ENCODE measurements at places on chromosomes 5 and 9.

DNA sequence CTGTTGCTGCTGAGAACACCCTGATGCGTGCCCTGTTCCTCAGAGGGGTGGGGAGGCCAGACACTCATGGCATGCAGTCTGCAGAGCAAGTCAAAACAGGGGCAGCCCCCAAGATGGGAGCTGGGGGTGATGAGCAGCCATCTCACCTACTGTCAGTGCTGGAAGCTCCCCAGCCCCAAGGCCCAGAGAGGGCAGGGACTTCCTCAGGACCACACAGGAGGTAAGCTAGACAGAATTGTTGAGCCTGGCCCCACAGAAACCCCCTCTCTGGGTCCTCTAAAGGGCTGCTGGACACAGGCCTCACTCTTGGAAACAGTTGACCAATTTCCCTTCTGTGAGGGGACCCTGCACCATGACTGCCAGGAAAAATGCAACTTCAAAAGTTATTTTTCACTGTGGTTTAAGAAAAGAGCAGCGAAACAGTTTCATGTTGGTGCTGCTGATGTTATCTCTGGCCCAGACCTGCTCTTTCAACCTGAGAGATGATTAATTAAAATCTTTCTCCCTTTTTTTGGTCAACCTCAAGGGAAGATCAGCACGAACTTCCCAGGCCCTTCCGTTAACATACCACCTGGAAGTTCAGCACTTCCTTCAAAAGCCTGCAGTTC lies 9.6 kb downstream of the CSF2 start:
- no peak for DNase-seq

- DNase-seq = no peak
Observed at GRCh38 chr9:78278177-78278777, 18.6 kb upstream of the PSAT1 start.

DNA sequence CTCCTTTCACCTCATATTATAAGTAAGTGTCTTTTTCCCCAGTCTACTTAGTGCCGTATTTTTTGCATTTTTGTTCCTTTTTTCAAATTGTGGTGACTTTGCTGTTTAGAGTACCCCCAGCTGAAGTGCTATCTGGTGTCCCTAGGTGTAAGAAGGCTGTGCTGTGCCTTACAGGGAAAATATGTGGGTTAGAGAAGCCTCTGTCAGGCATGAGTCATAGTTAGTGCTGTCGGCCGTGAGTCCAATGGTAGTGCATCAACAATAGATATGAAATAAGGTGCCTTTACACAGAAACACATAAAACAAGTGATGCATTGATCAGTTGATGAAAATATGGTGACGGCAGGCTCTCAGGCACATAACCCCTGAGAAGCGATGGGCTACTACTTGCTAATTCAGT lies 20.1 kb downstream of the SYK start:
- DNase-seq = no peak

DNA sequence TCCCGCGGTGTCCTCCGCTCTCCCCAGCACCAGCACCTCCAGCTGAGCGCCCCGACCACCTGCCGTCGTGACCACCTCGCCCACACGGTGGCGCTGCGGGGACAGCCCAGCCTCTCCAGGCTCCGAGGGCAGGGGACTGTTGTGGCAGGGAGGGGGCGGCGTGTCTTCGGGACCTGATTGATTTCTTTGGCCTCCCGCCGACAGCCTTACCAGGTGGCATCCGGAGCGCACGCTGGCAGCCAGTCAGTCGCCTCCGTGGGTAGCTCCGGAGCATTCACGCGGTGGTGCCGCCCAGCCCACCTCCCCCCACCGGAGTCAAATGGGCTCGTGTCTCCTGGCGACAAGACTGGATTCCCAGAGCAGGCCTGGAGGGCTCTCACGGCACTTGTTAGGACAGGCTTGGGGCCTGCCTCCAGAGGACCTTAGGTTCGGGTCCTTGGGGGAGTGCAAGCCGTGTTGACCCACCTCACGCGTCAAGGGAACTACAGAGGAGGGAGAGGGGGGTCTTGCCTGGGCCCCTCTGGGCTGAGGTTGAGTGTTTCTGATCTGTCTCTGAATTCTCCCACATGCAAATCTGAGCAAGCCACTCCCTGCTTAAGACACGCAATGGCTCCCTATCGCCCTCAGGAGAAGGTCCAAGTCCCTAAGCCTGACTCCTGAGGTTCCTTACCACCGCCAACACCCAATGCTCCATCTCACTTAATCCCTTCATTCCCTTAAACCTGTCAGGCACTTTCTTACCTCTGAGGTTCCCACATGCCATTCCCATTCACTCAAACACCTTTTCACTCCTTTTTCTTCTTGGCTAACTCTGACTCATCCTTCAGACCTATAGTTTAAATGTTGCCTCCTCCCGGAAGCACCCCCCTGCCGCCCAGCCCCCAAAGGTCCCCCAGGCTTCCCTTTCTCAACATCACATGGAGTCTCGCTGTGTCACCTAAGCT lies 51.2 kb upstream of the GGTA1 start:
- peak; percentile 63 for DNase-seq

GRCh38 chr5:172133359-172134029 lies 54.5 kb downstream of the STK10 start:
- peak; percentile 84 for DNase-seq

DNA sequence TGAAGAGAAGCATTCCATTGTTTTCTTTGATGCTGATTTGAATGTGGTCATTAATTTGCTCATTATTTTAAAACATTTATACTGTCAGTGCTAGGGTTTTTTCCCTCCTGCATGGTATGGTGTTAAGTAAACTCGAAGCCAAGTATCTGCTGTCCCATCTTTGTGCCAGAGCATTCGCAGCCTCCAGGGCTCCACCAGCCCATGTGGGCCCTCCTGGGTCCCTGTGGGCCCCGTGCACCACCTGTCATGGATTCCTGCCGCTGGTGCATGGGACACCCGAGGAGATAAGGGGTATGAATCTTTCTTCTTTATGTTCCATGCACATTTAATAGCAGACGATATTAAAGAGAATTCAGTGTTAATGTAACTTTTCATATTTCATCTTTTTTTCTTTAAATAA lies 95.1 kb downstream of the TRIO start:
- DNase-seq = no peak

- no peak for DNase-seq
Observed at GRCh38 chr5:89686081-89686765, 723.3 kb downstream of the CETN3 start.

- DNase-seq = no peak
Observed at GRCh38 chr5:172148381-172148780, 39.6 kb downstream of the STK10 start.

GRCh38 chr9:136119061-136119882 lies 597 bp upstream of the TMEM250 start:
- DNase-seq = peak; percentile 25

GRCh38 chr9:108621991-108622855 lies 233.6 kb downstream of the ACTL7B start:
- DNase-seq = no peak

DNA sequence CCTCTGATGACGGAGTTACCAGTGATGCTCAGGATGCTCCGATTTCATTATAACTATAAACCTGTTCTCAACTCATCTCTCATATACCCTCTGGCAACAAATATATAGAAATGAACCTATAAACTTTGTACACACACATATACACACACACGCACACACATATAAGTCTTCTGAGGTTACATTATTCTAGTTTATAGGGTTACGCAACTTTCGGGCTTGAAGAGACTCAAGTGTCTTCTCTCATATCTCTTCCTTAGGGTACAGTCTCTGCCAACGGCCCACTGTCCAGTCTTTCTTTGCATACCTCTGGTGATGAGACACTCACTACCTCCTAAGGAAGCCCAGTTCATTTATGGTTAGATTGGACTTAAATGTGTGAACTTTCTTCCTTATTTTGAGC lies 69.4 kb upstream of the TBC1D2 start:
- DNase-seq = no peak

DNA sequence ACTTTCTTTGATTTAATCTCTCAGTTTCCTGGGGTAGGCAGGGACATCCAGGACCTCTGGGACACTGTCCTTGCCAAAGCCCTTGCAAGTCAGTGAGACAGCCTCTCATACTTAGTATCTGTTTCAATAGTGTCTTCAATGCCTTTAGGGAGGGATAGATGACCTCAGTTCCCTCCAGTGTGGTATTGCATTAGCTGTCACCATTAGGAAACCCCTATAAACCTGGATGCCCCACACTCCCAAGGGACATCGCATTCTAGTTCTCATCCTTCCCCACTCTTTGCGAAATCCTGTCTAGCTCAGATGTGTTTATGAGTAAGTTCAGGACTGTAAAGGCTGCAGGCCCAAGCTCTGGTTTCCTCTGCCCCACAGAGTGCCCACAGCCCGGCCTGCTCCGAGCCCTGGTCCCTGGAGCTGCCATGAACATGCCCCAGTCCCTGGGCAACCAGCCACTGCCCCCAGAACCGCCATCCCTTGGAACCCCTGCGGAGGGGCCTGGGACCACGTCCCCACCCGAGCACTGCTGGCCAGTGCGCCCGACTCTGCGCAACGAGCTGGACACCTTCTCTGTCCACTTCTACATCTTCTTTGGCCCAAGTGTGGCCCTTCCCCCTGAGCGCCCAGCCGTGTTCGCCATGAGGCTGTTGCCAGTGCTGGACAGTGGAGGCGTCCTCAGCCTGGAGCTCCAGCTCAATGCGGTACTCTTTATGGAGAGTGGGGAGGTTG lies 13.2 kb downstream of the TMEM8B start:
- no peak for DNase-seq

DNA sequence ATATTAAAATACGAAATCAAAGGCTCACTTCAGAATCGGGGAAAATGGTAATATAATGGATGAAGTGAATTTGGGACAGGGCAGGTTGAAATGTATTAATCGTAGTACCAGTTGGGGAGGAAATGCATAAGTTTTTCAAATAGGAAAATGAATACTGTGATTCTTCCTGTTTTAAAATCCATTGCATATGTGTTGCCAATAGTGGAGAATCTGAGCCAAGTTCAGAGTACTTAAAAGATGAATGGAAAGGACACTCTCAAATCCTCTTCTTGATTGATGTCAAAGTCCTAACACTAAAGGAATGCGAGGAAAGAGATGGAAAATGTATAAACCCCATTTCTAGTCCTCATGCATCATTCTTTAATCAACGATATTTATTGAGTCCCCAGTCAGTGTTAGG lies 160.9 kb upstream of the CCNG1 start:
- DNase-seq = no peak

GRCh38 chr5:67957374-67957773 lies 258.2 kb upstream of the PIK3R1 start:
- DNase-seq = no peak

DNA sequence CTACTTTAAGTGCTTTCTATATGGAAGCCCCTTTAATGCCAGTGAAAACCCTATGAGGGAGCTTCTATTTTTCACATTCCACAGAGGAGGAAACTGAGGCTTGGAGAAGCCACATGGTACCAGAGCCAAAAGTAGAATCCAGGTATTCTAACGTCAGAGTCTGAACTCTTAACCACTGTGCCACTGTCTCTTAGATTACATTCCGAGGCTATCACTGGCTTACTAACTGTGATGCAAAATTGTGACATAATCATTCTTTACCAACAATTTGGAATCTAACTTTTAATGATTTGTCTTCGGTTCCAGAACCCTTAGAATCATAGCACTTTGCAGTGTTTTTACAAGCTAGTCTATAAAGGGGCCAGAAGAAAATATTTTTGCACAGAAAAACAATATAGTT lies 59.2 kb downstream of the SLC1A3 start:
- no peak for DNase-seq
